ENCODE measurements at places on chromosomes 2 and 18.

DNA sequence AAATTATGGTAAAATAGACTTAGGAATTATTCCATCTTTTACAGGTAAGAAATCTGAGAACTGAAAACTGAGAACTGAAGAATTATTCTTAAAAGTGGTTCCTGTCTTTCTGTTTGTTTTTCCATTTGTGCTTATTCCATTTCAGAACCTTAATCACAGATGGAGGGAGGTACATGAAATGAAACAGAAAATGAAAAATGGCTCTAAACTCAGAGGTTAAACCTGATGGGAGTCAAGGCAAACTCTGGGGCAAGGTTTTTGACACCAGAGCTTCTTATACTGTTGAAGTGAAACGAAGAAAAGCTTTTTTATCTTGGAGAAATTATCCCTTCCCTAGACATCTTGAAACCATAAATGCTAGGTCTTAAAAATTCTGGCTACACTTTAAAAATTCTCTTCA, 182.1 kb downstream of the ZNF804A start:
- no peak for DNase-seq

DNA sequence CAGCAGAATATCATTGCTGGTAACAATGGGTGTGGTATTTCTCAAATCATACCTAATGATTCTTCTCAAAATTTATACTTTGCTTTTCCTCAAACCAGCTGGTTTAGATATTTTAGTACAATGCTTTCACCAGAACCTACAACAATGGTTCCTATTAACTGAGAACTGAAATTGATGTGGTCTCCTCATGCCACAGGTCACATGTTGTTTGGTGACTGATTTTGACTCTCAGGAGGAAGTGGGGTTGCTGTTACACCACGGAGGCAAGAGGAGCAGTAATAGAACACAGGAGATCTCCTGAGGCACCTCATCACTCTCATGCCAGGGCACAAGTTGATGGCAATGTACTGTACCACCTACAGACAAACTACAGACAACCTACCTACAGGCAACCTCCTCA, 3.0 kb upstream of the CEP68 start:
- DNase-seq: no peak

DNA sequence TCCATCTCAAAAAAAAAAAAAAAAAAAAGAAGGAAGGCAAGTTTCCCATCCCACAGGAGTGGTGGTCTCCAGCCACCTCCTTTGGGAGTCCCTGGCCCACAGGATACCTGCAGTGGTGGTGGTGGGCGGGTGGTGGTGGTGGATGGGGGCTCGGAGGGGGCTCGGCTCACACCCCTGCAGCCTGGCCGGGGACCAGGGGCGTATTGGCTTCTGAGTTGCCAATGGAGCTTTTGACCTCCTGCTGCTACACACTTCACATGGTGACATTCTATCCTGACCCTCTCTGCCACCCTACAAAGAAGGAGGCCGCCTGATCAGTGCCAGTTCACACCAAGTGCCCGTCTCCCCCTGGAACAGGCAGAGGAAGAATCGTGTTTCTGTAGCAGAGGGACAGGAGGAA, 119.6 kb downstream of the NFATC1 start:
- DNase-seq: no peak

GRCh38 chr2:230636684-230637271, 75.9 kb upstream of the CAB39 start:
- DNase-seq: no peak

DNA sequence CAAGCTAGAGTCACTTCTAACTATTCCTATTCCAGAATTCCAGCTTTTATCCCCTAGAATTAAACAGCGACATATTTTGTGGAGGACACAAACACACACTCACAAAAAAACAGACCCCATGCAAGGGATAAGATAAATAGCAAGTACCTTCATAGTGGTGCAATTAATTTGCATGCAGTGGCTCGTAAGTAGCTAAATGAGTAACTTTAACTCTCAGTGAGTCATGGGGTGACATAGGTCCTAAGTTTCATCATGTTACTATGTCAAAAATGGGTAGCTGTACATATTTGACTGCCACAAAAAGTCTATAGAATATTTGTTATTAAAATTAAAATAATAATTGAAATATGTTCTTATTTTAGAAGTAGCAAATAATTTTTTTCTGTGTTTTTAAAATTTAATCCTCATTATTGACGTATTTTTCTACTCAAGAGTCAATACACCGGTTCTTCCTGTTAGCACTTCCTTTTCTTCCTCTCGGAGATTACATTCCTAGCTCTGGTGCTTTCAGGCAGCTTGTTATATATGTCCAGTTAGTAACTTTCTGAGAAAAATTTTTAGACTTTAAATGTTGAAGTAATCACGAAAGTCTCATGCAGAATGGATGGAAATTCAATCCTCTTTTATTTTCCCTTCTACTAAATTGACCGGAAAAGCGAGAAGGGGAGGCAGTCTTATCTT, 247.0 kb downstream of the KCNH7 start:
- no peak for DNase-seq

DNA sequence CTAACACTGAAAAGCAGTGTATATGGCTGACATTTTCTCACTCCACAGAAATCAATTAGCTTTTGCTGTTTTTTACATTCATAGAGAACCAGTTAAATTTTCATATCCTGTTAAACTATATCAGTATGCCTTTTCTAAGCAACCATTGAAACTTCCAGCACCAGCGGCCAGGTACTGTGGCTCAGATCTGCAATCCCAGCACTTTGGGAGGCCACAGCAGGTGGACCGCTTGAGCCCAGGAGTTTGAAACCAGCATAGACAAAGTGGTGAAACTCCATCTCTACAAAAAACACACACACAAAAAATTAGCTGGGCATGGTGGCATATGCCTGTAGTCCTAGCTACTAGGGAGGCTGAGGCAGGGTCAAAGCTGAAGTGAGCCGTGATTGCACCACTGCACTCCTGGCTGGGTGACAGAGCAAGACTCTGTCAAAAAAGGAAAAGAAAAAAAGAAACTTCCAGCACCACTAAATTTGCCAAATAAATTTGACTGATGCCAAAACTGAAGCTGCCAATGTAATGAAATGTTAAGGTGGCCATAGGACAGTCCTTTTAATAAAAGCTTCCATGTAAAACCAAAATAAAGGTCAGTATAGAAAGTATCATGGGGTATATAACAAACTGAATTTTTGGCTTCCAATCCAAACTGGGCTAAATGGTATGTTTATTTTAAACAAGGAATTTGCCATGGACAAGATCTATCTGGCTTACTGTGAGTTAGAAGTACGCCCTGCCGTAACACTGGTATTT, 3.5 kb downstream of the SFT2D3 start:
- DNase-seq: no peak

- peak; percentile 21 for DNase-seq
Observed at GRCh38 chr18:57942493-57942892, 101.5 kb upstream of the NEDD4L start.

- DNase-seq: no peak
Observed at GRCh38 chr2:196420143-196420542, 219.4 kb upstream of the CCDC150 start.

- no peak for DNase-seq
Observed at GRCh38 chr2:174623106-174623637, 25.6 kb upstream of the WIPF1 start.

DNA sequence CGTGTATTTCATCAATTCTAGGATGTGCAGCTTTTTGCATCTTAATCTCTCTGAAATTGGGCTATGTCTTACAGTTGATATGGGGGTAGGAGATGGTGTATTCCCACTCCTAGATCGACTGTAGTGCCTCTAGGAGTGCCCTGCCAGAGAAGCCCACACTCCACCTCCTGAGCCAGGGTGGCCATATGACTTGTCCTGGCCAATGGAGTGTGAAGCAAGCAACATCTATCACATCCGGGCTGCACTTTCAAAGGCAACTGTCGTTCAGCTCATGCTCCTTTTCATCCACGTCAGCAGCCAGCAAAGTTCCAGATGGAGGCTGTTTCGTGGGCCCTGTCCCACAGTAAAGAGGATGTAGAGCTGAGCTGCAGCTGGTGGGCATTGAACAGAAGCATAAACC, 149.4 kb upstream of the SLC1A4 start:
- DNase-seq: no peak

GRCh38 chr2:74739733-74740241, 85.7 kb downstream of the SEMA4F start:
- no peak for DNase-seq

DNA sequence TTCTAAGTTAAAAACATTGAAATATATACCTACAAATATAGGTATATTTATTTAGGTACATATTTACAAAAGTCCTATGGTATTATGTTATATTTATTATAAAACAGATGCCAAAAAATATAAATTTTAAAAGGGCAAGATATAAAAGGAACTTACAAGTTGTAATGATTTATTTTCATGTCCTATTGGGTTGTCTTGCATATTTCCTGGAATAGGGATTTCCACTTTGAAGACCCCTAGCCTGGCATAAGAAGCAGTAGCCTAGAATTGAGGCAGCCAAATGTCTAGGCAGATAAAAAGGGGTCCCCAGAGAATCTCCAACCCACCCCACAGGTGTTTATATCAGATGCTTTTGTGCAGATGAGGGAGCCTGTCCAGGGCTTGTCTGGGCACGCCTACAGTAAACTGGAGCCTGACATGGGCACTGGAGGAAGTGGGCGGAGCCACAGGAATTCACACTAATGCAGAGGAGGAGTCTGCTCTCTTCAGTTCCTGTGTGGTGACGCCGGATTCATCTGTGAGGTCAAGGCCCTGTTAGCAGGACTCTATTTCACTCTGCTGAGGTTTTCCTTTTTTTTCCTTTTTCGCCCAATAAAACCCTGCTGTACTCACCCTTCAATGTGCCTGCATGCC, 1088.9 kb upstream of the PIK3C3 start:
- DNase-seq: peak; percentile 9
